ENCODE measurements at places on chromosomes 4 and X. TPM values are rescaled to one million over a fixed set of nuclear protein-coding genes. Genes with fewer than 3 reads are reported as not detected.

HTR2C gene
- total RNA-seq = 1.7 TPM

PAGE5 gene
- not detected for total RNA-seq

SPANXA1 gene
- total RNA-seq = not detected

- no peaks in the 10 kb centered on the region for H3K4me1 ChIP-seq
- no peak overlapping the region for H3K4me3 ChIP-seq
- no peak for DNase-seq
- no peak overlapping the region for H3K27ac ChIP-seq
- no peaks in the 10 kb centered on the region for H3K27me3 ChIP-seq
These were observed 14.9 kb downstream of the MSANTD1 start for GRCh38 chr4:3263876-3264193.

DNA sequence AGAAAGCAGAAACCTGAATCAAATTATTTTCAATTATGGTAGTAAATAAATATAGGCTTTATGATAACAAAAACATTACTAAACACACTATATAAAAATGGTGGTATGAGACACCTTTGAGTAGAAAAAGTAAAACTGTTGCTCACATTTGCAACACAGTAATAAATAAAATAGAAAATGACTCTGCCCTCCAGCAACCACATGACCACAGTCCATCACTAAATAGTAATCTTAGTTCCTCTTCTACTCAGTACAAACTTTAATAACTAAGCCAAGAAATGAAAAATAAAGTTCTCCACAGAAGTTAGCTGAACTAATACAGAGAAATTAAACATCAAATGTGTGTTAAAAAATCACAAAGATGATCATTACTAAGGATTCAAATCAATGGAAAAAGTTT, 108.5 kb downstream of the ADGRA3 start:
- no peaks in the 10 kb centered on the region for H3K27me3 ChIP-seq
- H3K36me3 ChIP-seq = no peaks in the 10 kb centered on the region
- H3K27ac ChIP-seq = no peak overlapping the region
- DNase-seq = no peak

All from vagina (tissue), 2 donors.